ENCODE measurements at places on chromosomes 16 and 17.

DNA sequence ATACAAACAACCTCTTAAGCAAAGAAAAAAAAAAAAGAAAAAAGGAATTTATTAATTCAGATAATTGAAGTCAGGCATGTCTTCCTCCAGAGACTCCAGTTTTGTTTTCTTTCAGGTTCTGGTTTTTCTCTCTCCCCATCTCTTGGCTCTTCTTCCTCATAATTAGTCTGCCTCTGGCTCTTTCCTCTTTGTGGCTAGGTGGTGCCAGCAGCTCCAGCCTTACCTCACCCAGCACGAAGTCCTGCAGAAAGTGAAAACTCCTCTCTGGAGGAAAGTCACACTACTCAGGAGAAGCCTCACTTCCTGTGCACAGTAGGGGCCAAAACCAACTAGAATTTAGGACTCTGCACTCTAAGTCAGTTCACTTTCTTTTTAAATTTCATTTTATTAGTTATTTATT is 10.3 kb upstream of the NFAT5 start:
- DNase-seq: no peak

- no peak for DNase-seq
Measured at GRCh38 chr16:11149011-11149616, 106.9 kb downstream of the SOCS1 start.

DNA sequence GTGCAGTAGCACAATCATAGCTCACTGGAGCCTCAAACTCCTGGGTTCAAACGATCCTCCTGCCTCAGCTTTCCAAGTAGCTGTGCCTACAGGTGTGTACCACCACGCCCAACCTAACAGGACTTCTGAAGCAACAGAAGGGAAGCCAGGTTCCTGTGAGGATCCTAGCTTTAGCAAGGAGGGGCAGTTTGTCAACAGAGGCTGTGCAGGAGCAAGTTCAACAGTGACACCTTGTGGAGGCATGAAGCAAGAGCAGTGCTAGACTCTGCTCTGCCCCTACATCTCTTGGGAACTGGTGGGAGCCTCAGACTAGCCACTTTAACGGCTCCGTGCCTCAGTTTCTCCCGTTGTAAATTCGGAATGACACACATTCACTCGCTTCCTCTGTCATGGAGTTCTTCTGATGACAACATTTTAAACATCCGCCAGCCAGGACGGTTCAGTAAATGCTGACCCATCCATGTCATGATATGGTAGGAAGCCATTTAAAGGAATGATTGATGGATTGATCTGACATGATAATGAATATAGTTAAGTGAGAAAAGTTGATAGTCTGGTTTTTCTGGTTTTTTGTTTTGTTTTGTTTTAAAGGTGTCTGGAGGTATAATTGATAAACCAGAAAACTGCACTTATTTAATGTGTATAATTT is 218.7 kb downstream of the MRTFB start:
- DNase-seq: peak; percentile 49

GRCh38 chr17:27457731-27458523 is 1.7 kb downstream of the KSR1 start:
- peak; percentile 70 for DNase-seq

GRCh38 chr17:50393700-50394099 is 3.6 kb downstream of the LRRC59 start:
- no peak for DNase-seq

- peak; percentile 54 for DNase-seq
Measured at GRCh38 chr17:29617481-29618271, 5.0 kb downstream of the CORO6 start.

GRCh38 chr16:86079255-86079885 is 180.4 kb downstream of the IRF8 start:
- DNase-seq: no peak

DNA sequence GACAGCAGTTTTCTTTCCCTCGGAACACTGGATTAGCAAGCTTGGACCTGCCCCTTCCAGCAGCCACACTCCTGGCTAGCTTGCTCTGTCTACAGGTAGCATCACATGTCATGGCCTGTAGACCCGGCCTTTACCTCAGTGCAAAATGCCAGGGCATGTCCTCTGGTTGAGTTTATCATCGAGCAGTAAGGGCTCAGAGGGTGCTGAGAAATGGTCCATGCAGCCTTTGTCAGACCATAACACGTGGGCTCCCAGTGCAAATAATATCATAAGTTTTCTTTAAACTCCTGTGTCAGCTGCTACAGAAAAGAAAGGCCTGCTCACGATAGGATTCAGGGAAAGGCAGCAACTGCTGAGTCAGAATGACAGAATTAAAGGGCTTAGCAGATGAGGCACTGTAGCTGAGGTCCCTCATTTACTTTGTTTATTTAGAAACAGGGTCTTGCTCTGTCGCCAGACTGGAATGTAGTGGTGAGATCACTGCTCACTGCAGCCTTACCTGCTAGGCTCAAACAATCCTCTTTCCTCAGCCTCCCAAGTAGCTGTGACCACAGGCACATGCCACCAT is 8.0 kb upstream of the GNA13 start:
- DNase-seq: no peak

DNA sequence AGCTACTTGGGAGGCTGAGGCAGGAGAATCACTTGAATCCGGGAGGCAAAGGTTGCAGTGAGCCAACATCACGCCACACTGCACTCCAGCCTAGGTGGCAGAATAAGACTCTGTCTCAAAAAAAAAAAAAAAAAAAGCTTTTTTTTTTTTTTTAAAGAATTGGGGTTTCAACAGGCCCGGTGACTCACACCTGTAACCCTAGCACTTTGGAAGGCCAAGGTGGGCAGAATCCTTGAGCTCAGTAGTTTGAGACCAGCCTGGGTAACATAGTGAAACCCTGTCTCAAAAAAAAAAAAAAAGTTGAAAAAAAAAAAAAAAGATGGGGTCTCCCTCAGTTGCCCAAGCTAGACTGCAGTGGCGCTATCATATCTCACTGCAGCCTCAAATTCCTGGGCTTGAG is 6.6 kb upstream of the HEXIM2 start:
- no peak for DNase-seq

GRCh38 chr17:35715416-35715815 is 16.0 kb upstream of the RASL10B start:
- DNase-seq: no peak

DNA sequence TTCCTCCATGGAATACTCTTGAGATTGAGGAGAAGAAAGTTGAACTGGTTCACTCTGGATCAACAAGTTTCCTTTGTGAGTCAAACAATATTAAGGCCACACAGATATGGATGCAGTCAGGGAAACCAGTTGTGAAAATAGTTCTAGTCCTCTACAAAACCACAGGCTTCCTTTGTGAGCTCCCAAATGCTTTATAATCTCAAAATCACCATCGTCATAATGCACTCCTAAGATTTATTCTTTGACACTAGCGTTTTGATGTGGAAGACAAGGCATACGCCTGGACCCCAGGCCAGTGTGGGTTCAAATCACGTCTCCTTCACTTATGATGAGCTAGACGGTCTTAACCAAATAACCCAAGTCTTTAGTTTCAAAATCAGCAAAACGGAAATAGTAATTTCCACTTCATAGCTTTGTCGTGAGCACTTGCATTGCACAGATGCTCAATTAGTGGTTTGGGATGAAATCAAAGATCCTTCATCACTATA is 142.6 kb downstream of the STX8 start:
- no peak for DNase-seq

DNA sequence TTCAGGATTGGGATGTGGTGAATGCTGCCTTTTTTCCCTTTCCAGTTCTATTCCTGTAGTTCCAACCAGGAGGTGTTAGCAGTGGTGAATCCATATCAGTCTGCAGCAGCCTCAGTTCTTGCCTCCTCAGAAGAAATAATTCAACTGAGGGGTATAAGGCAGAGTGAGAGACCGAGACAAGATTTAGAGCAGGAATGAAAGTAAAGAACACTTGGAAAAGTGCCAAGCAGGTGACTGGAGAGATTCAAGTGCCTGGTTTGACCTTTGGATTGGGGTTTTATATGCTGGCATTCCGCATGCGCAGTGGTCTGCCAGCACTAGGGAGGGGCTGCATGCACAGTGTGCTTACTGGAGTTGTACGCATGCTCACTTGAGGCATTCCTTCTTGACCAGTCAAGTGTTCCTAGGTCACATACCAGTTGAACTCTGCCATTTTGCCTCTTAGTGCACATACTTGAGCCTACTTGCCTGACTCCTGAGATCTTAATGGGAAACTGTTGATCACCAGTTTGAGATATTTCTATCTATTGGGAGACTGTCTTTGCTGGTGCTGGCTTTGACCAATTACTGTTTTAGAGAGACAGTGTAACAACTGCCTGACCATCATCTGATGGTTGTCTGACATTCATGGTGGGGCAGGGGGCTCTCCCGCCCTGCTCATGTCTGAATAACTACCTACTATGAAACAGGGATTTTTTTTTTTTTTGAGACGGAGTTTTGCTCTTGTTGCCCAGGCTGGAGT is 680 bp upstream of the CCL15 start:
- DNase-seq: no peak

DNA sequence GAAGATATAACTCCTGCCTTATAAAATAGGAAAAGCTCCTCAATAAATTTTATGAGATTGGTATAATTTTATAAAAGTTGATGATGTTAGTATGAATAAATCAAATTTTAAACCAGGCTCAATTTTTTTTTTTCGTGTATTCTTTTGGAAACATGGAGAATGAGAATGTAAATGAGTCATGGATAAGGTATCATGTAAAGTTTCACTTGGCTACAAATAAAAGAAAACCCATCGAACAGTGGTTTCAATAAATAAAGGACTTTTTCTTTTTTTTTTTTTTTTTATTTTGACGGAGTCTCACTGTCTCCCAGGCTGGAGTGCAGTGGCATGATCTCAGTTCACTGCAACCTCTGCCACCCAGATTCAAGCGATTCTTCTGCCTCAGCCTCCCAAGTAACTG is 67.3 kb downstream of the PHKB start:
- no peak for DNase-seq

DNA sequence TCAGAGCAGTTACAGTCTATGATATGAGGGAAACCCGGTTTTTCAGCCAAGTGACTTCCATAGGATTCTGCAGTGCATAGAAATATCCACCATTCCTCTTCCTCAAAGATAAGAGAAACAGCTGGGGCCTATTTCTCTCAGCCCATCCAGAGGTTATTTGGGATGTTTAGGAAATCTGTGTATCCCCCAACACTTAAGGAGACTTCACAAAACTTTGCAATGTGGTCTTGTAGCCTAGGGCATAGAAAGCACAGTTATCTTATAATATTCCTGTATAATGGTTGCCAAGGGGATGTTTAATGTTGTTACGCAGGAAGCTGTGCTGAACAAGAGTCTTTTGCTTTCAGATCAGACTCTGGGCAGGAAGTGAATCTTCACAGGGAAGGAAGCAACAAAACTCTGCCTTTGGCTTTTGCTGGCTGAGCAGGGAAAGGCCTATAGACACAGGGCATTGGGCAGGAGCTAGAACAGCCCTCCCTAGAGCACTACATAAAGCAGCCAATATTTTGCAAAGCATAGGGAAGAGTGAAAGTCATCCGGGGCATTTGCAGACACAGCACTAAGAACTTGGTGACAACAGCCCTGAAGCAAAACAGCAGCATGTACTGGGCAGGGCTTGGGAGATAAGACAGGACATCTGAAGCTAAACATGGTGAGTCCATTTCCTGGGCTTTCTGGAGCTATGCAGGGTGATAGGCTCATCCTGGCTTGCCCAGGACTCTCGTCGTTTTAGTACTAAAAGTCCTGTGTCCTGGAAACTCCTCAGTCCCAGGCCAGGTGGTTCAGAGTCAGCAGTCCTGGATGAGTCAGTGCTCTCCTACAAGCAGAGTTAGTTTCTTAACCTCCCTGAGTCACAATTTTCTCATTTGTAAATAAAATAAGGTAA is 18.7 kb upstream of the BEAN1 start:
- DNase-seq: peak; percentile 61

- peak; percentile 69 for DNase-seq
Measured at GRCh38 chr17:49434821-49435670, 20.4 kb upstream of the PHB1 start.

GRCh38 chr17:12867726-12868125 is 78.4 kb downstream of the ARHGAP44 start:
- no peak for DNase-seq

DNA sequence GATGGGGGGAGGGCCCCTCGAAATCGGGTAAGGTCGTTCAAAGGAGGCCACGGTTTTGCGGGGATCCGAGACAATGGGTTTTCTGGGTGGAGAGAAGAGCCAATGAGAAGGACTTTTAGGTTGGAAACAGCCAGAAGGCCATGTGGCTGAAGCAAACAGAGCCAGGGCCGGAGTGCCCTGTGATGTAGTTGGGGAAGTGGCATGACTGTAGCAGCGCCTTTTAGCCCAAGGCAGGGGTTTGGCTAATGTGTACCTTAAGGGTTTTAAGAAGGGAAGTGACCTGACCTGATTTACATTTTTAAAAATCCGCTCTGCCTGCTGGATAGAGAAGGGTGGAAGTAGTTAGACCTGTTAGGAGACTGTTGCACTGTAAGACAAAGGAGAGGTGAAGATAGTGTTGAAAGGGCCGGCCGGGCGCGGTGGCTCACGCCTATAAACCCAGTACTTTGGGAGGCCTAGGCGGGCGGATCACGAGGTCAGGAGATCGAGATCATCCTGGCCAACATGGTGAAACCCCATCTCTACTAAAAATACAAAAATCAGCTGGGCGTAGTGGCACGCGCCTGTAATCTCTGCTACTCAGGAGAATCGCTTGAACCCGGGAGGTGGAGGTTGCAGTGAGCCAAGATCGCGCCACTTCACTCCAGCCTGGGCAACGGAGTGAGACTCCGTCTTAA is 1.0 kb downstream of the LYRM1 start:
- peak; percentile 52 for DNase-seq

GRCh38 chr17:41382394-41382793 is 288 bp upstream of the KRT34 start:
- DNase-seq: no peak

All from NCI-H526 (cell line).